ENCODE measurements at places on chromosomes 11 and 22.

DNA sequence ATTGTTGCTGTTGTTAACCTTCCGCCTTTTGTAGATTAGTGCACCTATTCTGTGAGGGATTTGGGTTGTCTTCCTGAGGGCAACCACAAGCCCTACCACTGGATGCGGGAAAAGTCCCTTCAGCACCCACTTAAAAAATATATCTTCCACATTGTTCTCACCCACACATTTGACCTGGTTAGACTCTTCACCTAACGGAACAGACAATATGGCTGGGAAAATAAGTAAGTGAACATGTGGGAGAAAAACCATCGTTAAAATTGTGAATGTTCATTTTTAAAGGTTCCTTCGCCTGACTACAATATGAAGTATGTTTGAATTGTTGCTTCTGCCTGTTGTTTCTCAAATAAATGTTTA lies 72.0 kb upstream of the MPEG1 start:
- no peak for DNase-seq

DNA sequence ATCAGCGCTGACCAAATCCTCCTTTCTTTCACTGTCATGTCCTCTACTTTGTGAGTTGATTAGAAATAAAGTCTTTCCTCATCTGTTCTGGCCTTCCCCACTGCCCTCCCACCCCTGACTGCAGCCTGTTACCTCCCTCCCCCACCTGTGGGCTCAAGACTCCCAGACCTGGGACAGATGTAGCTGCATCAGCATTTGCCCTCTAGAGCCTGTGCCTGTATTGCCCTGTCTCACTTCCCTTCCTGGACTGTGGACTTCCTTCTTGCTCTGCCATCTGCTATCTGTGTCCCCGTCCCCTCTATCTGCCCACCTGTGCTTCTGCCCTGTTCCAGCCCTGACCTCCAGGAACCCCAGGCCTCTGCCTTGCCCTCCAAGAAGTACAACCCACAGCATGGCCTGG lies 122.5 kb downstream of the GALNT18 start:
- no peak for DNase-seq

- DNase-seq = no peak
These were observed 11.4 kb upstream of the SEC14L3 start for GRCh38 chr22:30483169-30483568.

DNA sequence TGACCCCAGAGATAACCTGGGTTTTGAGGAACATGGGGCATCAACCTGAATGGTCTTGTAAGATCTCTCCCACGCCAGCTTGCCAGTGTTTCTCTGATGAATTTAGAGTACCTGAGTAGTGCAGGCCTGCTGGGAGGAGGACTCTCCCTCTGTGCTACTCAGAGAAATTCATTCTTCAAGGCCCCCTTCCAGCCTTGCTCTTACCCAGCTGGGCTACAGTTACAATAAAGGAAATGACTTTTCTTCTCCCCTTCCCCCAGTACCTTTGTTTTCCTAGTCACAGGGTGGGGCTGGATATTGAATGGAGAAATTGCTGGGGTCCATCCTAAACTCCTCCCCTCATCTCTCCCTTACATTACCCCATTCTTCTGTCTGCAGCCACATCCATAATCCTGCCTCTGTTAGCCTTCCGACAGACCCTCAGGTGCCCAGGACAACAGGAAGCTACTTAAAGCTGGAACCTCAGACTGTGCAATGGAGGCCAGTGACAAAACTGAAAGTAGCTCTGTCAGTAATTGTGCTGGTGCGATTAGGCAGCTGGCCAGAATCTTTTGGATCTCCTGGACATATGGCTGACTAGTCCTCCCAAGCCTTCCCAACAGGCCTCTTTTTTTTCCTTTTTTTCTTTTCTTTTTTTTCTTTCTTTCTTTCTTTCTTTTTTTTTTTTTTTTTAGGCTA lies 17.4 kb downstream of the LIMK2 start:
- DNase-seq = no peak

DNA sequence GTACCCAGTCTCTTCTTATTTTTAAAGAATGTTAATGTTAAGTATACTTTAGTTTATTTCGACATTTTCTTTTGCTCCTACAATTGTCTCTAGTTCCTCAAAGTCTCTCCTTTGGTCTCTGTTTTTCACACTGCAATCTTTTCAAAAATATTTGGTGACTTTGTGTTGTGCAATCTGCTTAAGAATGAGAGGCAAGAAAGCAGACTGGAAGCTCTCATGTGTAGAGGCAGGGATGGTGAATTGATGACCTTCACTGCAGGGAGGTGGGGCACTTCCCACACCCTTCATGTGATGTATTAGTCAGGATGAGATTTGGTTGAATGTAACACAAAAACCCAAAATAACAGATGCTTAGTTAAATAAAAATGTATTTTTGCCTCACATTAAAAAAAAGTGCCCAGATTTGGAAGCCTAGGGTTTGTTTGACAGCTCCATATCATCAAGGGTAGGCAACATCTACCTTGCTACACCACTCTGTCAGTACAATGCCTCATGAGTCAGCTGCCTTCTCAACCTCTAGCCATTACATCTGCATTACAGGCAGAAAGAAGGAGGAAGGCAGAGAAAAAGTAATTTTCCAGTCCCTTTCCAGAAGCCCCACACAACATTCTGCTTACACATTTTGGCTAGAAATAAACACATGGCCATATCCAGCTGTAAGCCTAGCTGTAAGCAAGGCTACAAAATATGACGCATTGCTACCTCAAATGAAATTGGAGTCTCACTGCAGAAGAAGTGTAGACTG lies 3.8 kb upstream of the MMP27 start:
- DNase-seq = no peak

GRCh38 chr22:48982321-48982905 lies 845.3 kb downstream of the BRD1 start:
- DNase-seq = no peak

DNA sequence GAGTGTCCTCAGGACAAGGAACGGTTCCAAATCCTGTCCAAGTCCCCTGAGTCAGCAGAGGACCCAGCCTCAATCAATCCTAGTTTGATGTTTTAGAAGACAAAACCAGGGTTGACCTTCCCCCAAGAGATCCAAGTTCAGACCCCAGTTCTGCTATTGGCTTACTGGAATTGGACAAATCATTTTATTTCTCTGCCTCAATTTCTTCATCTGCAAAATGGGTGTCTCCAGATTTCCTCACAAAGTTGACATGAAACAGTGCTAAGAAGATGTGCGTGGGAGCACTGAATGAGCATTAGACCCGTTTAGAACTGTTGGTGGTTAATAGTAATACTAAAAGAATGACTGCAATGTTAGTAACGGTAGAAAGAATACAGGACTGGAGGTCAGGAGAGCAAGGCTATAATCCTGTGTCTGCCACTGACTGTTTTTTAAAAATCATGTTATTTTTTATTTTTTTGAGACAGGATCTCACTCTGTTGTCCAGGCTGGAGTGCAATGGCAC lies 32.8 kb upstream of the SCUBE1 start:
- DNase-seq = no peak

Data from stimulated activated naive CD8-positive, alpha-beta T cell treated with anti-CD3 and anti-CD28 coated beads, Interleukin-15, amount 100 ng/mL, for 72 hours (primary cell).